M059J (cell line): ENCODE measurements at places on chromosomes 6 and 20. TPM values are rescaled to one million over a fixed set of nuclear protein-coding genes. Genes with fewer than 3 reads are reported as not detected.

- no peak for DNase-seq
Measured at GRCh38 chr20:35172434-35172806, 548 bp downstream of the PROCR start.

The TNFRSF6B gene
- 1.9 TPM in 1 of 2 replicates, not detected in the other for total RNA-seq

DNA sequence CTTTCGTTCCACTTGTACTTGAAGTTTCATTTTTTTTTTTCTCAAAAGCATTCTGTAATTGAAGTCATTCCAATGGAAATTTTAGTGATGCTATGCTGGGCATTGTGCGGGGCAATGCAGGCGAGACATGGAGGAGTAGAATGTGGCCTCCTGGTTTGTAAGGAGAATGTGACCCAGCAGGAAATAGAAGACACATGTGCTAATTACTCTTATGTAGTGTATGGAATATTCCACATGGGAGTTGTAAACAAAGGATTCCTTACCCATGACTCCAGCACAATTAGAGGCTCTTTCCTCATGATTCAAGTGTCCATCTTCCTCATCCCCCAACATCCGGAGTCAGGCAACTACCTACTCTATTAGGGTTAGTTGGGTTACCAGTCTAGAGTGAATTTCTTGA, 14.9 kb upstream of the RFPL4B start:
- peak; percentile 84 for DNase-seq

DNA sequence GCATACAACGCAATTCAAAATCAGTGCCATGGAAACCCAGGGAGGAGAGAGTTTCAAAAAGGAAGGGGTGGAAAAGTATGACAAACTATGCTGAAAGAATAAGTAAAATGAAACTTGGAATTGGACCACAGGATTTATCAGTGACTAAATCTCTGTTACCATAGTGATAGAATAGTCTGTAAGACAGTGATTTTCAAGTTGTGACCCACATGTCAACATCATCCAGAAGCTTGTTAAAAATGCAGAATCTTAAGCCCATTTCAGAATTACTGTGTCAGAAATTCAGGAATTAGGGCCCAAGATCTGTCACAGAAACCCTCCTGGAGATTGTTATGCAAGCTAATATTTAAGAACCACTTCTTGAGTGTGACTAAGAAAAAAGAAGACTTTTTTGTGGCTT, 417.7 kb upstream of the JAG1 start:
- DNase-seq = peak; percentile 89

GRCh38 chr20:45918182-45918737, 6.3 kb upstream of the PLTP start:
- no peak for DNase-seq

The AIG1 gene
- total RNA-seq = 175 and 176 TPM in 2 replicates

- no peak for DNase-seq
Measured at GRCh38 chr20:15257569-15257870, 920.1 kb upstream of the FLRT3 start.

GRCh38 chr6:43489277-43490072, 12.1 kb downstream of the TJAP1 start:
- no peak for DNase-seq

The SLPI gene
- total RNA-seq = 0.30 TPM in 1 of 2 replicates, not detected in the other

GRCh38 chr6:132961610-132962009, 147.2 kb downstream of the RPS12 start:
- DNase-seq = peak; percentile 12

DNA sequence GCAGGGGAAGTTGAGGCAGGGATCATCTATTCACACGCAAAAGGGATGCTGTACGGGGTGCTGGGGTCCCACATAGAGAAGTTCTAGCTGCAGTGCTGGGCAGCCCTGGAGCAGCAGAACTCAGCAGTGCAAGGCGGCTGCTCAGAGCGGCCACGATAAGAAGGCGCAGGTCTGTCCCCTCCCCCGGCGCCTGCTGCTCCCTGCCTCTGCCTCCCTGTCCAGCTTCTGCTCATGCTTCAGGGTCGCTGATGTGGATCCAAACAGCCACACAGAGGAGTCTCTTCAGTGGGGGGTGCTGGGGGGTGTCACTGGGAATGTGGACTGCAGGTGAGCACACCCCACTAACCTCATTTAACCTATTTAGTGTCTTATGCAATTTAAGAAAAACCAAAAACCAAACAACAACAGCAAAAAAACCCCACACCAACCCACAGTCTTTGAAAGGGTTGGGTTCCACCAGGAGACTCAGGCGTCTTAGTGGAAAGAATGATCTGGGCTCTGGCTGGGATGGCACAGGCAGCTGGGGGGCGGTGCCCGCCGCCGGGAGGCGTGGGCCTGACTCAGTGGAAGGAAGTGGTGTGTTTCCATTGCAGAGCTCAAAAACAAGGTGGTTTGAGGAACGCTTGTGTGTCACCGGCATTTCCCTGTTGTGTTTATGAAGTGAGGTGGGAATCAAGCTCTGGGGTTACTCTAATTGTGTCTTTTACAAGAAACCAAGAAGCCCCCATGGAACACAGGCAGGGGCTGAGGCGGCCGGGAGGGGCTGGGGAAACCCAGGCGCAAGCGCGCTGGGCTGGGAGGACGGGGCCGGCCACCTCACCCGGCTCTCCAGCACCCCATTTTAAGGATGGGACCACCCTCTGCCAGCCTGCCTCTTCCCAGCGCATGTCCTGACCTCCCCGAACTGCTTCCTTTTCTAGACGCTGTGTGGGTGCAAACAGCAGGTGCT, 55.1 kb downstream of the IRF4 start:
- peak; percentile 37 for DNase-seq

GRCh38 chr6:22809370-22809769, 240.0 kb downstream of the HDGFL1 start:
- no peak for DNase-seq

The SAMD3 gene
- 2.8 and 4.2 TPM in 2 replicates for total RNA-seq

GRCh38 chr6:139290787-139291311, 949 bp downstream of the TXLNB start:
- peak; percentile 61 for DNase-seq

The BTN3A1 gene
- 72.0 and 72.7 TPM in 2 replicates for total RNA-seq

DNA sequence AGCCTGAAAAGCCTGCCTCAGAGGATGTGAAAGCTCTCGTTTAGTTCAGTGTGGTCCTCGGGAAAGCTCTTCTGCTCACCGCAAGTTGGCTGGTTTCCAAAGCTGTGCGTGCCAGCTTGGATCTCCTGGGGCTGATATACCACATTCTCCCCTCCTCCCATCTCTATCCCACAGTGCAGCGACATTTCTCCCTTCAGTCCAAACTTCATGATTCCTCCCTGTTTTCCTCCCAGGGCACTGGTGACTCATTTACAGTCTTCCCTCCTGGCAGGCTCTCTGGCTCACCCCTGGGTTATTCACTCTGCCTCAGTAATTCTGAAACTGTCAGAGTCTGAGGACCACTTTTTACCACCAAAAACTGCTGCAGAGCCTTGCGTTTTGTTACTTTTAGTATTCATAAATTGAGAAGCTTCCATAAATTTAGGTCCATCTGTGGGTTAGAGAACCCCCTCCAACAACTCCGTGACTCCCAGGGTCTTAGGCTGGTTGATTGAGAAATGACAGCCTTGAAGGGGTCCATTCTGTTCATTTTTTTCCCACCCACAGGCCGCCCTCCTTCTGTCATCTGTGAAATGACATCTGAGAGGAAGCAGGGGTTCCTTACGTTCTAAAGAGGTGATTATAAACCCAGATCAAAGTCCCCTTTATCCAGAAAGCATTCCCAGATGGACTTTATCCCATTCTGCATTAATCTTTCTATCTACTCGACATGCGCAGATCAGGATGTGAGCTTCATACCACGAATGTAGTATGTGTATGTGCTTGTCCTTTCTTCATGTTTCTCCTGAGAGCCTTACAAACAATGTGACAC, 6.1 kb downstream of the TRIM10 start:
- DNase-seq = peak; percentile 100

DNA sequence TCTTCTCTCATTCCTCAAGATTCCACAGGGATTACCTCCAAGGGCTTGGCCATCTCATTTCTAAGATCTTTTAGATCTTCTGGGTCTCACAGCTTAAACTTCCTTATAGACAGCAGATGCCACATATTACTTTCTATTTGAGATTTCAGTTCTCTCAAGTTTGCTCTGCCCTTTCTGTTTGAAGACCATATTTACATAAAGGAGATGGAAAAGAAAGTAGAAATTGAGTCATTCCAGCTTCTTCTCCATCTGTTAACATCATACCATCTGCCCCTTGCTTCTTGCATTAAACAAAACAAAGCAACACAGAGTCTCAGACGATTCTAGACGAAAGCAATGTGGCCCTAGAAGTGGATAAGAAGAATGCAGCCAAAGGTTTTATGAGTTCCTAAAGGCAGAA, 203.4 kb downstream of the TTLL2 start:
- no peak for DNase-seq

DNA sequence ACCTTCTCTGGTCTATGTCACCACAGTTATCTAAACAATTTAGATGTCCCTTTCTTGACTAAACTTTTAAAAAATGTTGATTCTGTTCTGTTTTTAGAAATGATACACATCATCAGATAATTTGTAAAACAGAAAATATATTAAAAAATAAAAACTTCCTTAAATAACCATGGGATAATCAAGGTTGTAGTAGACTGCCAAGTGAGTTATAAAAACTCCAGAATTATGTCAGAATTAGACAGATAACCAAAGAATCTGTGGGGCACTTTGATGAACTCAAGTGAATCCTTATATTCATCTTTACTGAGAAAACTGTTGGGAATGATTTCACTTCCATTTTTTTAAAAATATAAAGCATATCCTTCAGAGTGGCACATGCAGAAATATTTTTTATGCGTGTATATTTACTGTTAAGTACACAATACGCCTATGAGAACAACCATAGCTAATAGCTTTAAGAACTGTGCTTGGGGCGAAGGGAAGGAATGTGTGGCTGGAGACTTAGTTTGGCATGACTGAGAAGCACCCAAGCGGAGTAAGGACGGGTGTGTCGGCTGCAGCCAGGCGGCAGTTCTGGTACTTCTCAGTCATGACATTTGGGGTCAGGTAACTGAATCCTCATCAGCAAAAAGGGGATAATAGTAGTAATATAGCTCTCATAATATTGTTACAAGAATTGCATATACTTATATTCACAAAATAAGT, 604.7 kb upstream of the CITED2 start:
- DNase-seq = no peak

The GGTLC1 gene
- not detected in 2 replicates for total RNA-seq

GRCh38 chr6:56009636-56010035, 134.2 kb upstream of the BMP5 start:
- DNase-seq = peak; percentile 46

DNA sequence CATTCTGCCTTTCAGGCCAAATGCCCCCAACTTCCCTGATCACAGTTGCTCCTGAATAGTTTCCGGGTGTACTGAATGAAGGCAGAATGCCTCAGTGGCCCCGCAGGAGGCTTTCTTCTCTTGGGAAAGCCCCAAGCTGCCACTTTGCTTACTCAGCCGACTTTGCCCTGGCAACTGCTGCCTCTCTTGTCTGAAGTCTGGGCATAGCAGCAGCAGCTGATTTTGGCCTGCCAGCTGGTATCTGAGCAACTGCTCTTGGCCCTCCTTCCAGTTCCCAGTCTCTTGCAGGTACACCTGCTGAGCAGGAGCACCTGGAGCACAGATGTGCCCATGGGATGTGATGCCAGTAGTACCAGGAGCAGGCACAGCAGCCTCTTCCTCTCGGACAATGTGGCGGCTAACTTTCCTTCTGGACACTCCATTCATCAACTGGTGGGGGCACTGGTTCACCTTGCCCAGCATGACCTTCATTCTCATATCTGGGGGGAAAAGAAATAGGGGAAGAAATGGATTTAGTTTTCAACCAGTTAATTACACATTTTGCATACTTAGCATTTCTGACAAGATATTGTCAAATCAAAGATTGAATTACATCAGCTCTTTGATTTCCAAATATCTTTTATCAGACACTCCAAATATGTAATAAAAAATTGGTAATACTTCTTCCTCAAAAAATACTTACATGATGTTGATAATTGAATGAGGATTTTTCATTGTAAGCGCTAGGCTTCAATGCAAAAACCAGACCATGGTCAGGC, 468.2 kb downstream of the PKHD1 start:
- no peak for DNase-seq

The COL10A1 gene
- total RNA-seq = 0.10 TPM in 1 of 2 replicates, not detected in the other

- DNase-seq = peak; percentile 59
Measured at GRCh38 chr6:48825501-48826151, 637.4 kb downstream of the MMUT start.

DNA sequence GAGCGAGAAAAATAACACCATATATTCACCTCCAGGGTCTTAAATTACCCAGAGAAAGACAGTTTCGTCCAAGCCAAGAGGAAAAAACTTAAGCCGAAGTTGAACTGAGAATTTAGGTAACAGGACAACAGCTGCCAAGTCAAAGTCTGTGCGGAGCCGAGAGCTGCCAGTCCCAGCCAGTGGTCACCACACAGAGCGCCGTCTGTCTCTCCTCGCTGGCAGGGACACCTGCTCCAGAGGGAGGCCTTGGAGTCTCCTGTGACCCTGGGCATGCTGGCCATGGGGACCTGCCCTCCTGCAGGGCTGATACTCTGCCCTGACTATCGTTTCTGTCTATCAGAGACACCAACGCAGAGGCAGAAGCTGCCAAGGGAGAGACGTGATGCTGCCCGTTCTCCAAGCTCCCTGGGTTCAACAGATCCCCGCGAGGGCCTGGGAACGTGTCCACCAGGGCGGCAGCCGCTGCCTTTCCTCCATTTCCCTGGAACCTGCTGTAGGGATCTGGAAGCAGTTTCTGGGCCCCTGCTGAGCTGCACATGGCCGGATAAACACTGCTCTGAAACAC, 341.3 kb downstream of the SMOC2 start:
- DNase-seq = no peak

The STMND1 gene
- total RNA-seq = not detected in 2 replicates

GRCh38 chr6:133218852-133219251, 22.3 kb upstream of the EYA4 start:
- DNase-seq = peak; percentile 4

GRCh38 chr6:96675597-96675996, 112.7 kb downstream of the FHL5 start:
- DNase-seq = no peak

GRCh38 chr6:2853769-2854395, 12.2 kb upstream of the SERPINB1 start:
- peak; percentile 97 for DNase-seq

- DNase-seq = no peak
Measured at GRCh38 chr20:34061695-34062094, 50.3 kb downstream of the EIF2S2 start.

- DNase-seq = no peak
Measured at GRCh38 chr6:115363379-115363778, 697.3 kb downstream of the FRK start.

DNA sequence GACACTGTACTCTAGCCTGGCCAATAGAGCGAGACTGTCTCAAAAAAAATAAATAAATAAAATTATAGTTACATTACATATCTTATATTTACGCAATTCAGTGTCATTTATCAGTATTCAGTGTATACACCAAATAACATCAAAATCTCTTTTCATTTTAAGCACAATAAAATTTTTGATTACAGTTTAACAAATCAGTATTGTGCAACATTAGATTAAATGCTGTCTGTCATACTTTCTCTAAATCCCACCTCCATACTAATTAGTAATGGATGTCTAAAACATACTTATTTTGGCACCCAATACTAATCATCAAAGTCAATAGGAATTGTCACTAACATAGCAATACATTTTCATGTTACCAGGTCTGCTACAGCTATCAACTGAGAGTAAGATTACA, 27.4 kb downstream of the IBTK start:
- DNase-seq = no peak

DNA sequence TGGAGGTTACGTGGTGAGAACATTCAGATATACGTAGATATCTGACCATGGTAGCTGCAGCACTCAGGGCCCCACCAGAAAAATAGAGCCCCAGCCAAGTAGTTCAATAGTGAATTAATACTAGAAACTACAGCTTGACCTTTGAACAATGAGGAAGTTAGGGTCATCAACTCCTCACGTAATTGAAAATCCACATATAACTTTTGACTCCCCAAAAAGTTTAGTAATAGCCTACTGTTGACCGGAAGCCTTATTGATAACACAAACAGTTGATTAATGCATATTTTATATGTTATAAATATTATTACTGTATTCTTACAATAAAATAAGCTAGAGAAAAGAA, 117.9 kb downstream of the SNX5 start:
- no peak for DNase-seq
